COR-L47 (cell line): ENCODE measurements at places on chromosomes 7 and 10.

DNA sequence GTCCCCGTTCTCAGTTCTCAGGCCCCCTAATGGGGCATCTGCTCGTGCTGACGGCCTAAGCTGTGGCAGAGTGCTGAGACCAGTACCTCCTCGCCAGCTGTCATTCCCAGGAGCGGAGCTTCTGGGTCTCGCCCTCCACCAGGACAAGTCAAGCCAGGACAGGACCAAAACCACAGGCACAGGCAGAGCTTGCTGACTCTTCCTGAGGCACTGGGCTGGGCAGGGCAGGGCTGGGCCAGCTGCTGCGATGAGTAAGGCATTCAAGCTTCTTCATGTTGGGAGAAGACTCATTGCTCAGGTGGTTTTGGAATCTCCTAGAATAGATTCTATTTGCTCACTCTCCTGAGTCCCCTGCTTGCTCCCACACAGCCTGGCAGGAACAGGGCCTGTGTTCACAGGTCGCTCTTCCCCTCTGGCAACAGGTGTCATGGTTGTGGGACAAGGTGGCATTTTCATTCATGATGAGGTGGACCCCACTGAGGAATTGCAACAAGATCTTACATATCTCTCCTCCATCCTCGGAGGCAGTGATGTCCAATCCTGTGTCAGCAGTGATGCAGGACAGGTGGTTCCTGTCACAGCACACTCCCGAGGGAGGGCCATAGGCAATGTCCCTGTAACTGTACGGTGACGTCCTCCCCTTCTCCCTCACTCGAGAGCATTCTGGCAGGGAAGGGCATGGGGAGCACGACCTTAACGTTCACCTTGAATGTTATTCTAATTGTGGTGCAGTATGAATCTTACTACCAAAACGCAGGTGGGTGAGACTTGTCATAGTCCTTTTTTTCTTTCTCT, 17.0 kb upstream of the SH3PXD2A start:
- no peak for DNase-seq

DNA sequence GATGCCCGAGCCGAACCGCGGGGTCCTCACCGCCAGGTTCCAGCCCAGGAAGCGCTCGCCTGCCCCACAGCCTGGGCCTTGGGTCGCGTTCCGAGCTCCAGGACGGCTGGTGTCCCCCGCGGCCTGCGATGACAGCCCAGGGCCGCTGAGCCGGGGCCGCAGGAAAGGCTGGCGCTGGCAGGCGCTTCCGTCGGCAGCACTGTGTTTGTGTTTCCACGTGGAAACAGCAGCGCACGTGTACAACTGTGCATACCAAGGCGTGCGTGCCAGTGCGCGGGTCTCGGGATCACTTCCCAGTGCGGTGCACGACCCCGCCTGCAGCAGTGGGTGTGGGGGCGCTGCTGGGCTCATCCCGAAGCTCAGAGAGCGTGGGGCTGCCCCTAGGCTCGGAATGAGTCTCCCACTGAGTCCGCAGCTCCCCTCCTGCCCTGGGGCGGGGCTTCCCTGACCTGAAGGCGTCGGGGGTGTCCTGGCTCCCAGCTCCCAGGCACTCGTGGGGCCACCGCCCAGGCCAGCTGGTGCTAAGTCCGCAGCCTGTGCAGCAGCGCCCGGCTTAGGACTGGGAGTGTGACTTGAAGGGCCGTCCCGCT, 17.2 kb downstream of the AP5Z1 start:
- DNase-seq: no peak

DNA sequence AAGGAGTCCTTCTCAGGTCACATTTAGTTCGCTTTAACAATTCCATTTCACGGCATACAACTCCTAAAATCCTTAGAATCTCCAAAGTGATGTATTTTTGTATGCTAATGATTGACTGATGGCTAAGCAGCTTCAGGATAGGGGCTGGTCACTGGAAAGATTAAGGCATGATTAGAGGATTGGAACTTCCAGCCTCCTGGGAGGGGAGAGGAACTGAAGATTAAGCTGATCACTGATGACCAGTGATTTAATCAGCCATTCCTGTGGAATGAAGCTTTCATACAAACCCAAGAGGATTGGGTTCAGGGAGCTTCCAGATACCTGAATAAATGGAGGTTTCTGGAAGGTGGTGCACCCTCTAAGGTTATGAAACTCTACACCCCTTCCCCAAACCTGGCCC, 123.9 kb upstream of the CDK13 start:
- no peak for DNase-seq

DNA sequence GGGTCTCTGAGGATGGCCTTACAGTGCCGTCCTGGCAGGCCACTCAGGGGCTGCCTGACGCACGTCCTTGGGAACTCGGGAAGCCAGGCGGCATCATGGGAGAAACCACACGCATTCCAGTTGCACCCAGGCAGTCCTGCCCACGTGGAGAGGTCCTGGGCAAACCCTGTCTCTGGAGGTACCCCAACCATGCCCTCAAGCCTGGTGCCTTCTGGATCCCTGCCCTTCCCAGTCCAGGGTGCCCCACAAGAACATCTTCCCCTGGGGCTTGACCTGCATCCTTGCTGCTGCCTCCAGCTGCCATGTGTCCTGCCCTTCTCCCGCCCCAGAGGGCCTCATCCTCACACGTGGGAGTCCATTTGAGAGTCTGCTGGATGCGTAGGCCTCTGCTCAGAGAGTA, 200.3 kb upstream of the PPP2R2D start:
- no peak for DNase-seq

GRCh38 chr10:103553743-103554487, 60.4 kb downstream of the NEURL1 start:
- DNase-seq: no peak

DNA sequence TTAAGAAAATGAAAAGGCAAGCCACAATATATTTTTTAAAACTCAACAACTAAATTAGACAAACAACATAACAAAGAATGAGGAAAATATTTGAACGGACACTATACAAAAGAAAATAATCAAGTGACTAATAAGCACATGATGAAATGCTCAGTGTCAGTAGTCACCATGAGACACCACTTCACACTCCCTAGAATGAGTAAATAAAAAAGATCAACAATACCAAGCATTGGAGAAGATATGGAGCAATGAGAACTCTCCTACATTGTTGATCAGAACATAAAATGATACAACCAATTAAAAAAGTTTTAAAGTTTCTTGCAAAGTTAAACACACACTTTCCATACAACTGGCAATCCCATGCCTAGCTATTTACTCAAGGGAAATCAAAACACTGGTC, 222.2 kb downstream of the C7orf25 start:
- DNase-seq: no peak

DNA sequence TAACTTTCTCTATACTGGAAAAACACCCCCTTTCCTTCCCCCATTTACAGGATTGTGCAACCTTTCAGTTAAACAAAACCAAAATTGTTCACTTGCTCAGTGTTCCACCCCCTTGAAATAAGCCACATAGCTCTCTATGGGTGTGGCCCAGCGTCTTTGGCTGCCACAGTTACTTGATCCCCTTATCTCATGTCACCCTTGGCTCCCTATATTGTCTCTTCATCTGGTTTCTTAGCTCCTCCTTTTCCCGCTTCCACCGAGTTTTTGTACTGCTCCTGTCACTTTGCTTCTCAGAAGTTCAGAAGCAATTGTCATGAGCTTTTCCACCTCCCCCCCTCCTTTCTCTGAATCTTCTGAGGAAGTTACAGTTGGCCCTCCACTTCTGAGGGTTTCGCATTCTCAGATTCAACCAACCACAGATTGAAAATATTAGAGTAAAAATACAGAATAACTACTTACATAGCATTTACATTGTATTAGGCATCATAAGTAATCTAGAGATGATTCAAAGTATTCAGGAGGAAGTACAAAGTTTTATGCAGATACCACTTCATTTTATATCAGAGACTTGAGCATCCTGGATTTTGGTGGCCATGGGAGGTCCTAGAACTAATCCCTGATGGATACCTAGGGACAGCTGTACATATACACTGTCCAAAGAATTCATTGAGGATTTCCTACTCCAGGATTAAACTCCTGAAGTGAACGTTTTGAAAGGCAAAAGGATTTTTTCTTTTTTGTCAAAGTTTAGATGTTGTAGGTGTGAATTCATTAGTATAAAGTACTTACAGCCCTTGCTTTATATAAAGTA, 60.4 kb downstream of the ADD3 start:
- no peak for DNase-seq

- DNase-seq: no peak
Observed at GRCh38 chr7:106813705-106814305, 51.3 kb upstream of the PIK3CG start.

DNA sequence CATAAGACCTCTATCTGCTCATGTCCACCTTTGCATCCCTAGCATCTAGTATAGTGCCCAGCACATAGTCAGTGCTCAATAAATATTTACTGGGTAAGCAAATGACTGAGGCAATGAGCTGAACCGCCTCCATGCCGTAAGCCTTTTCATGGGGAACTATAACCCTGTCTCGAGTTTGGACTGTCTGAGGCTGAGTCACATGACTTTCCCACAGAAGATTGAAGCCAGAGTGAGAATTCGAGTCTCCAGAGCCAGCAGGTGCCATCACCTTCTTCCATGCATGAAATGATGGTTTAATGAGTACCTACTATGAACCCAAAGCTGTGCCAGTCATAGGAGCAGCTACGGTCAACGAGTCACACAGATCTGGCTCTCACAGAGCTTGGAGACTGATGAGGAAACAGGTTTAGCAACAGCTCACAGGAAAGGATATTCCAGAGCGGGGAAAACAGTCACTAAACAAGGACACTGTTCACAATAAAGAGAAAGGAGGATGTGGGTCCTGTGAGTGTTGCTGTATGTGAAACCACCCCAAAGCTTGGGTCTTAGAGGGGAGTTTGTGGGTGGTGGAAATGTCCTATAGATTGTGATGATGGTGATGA, 75.2 kb downstream of the TEX36 start:
- DNase-seq: no peak

DNA sequence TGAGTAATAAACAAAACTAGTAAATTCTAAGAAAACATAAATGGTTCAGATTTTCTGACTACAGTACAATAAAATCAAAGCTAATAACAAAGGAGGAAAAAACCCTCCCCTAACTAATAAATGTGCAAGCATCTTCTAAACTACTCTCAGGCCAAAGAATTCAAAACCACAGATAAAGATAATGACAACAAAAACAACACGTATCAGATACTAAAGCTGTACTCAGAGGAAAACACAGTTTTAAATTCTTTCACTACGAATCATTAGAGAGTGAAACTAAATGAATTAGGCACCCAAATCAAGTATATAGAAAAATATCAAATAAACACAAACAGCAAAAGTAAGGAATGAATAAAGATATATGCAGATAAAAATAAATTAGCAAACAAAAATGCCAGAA, 200.9 kb downstream of the TEX36 start:
- no peak for DNase-seq

DNA sequence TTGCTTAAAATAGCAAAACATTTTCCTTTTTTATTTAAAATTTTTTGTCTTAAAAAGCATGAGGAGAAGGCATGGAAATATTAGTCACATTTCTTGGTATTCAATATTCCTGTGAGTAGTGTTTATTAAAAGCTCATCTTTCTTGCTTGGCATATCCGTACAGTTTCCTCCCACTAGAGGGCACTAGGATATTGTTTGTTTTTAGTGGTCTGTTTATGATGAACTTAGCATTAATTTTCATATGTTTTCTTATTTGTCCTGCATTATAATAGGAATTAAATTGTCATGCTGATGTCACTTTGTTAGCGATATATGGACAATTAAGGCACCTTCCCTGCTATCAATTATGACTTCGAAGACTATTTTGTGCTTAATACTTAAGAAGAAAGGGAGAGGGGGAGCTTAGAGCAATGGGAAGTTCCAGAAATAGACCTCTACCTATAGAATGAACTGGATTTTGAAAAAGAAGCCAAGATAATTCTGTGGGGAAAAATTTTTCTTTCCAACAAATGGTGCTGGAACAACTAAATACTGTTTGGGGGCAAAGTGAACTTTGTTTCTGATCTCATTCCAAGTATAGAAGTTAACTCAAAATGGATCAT, 91.0 kb upstream of the STRIP2 start:
- peak; percentile 20 for DNase-seq

- no peak for DNase-seq
Observed at GRCh38 chr10:5530412-5530806, 5.6 kb downstream of the CALML3 start.

DNA sequence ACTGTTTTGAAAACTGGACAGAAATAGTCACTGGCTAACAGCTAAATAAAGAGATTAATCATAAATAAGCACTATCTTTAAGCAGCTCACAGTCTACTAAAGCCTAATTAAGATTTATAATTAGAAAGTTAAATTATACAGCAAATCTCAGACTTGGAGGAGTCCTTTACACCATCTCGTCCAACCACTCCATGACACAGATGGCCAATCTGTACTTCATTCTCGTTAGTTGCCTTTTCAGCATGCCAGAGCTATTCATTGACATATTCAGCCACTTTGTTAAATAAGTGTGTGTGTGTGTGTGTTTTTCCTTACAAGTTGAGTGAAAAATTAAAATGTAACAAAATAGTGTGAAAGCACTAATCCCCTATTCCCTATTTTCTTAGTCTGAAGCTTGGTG, 1066.7 kb downstream of the CNTNAP2 start:
- no peak for DNase-seq

DNA sequence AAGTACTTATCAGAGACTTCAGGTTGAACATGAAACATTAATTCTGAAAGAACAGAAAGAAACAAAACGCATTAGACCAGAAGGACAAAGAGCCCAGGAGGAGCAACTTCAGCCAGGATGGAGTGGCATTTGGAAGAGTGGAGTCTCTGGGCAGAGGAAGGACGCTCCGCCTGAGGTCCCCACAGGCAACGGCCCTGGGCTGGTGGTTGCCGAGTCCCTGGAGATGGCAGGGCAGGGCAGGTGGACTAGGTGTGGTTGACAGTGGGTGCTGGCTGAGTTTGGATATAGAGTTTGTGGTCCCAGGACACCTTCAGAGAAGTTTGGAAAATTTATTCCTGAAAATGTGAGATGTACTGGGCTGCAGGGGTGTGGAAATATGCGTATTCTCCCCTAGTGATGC, 27.4 kb upstream of the LARP4B start:
- no peak for DNase-seq

DNA sequence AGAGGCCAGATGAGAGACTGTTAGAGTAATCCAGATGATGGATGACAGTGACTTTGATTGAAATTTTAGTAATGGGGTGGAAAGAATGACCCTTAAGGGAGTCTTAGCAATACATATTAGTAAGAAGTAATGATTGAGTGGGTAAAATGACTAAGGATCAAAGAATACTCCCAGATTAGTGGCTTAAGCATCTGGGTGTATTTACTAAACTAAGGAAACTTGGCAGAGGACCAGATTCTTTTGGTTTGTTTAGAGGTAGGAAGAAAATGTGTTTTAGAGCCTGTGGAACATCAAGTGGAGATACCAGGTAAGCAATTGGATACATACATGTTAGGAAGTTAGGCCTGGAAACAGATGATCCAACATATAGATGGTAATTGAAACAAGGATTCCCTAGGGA, 58.8 kb upstream of the ADRA2A start:
- no peak for DNase-seq
